ENCODE measurements at places on chromosomes 11 and 22.

DNA sequence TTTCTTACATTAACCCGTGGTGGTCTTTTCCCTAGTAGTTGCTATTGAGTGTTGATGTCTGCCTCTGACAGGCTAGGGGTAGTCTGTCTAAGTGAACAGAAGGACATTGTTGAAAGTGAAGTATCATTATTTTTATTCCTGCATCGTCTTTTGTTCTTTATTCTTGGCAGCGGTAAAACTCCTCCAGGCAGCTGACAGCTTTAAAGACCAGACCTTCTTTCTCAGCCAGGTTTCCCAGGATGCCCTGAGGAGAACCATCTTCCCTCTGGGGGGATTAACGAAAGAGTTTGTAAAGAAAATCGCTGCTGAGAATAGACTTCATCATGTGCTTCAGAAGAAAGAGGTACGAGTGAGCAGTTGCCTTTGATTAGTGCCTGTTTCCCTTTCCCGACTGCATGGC, 14.6 kb downstream of the TRMU start:
- DNase-seq: no peak

- DNase-seq: no peak
Measured at GRCh38 chr11:37394236-37394870, 796.3 kb upstream of the RAG2 start.

DNA sequence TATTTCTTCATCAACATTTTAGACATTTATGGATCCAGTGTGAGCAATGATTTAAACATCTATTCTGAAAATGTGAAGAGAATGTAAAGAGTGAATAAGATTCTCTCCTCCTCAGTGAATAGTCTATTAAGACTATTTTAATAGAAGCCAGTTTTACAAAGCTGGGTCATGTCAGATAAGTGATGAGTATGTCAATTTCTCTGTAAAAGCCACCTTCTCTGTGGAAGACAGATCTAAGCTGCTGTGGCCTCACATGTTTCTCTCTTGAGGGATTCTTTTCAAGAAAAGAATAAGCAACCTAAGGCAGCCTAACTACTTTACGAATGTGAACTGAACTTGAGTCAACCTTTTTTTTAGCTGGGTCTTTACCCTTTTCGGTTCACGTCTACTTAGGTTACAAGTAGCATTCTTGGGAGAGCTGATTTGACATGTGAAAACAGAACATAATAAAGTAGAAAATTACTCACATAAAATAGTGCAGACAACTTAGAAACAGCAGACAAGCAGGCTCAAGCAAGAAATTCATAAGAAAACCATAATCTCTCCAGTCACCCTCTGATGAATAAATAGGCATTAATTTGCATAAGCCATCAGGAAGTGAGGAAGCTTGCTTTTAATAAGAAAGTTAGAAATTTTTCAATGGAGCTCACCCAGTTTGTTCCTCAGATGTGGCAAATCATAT, 9.9 kb downstream of the CTSC start:
- DNase-seq: no peak

DNA sequence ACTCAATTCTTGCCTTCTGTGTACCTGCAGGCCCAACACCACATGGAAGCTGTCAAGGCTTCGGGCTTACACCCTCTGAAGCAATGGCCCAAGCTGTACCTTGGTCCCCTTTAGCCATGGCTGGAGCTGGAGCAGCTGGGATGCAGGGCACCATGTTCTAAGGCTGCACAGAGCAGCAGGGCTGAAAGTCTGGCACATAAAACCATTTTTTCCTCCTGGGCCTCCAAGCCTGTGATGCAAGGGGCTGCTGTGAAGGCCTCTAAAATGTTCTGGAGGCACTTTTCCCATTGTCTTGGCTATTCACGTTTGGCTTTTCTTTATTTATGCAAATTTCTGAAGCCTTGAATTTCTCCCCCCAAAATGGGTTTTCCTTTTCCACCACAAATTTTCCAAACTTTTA, 102.1 kb upstream of the SLC5A12 start:
- no peak for DNase-seq

DNA sequence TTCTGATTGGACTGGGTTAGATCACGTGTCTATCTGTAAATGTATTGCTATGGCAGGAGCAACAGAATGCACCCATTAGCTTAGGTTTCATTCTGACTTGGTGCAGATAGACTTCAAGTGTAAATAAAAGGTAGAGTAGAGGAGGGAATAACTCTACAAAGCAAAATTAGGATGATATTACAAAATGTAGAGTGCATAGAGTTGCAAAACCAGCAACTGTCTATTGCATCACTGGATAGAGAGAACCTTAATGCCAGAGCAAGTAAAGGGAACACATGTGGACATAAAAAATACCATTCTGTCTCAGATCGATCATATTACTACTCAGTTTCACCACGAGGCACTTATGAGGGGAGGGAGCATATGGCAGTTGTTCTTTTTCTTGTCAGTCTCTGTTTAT, 22.0 kb upstream of the CAT start:
- DNase-seq: no peak

DNA sequence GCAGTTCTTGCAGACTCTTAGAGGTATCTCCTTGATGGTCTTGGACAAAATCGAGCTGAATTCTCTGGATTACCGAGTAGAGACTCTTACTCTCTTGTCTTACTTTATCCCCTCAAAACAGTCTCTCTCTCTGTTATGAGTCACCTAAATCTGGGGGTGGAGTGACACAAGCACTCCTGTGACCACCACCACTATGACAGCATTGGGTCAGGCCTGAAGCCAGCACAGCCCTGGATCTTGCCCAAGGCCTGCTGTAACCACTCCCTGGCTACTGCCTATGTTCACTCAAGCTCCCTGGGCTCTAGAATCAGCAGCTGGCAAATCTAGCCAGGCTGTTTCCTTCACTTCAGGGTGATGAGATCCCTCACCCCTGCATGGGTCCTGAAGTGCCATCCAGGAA, 662.5 kb downstream of the LUZP2 start:
- DNase-seq: no peak

GRCh38 chr22:19799322-19800190, 39.0 kb downstream of the TBX1 start:
- no peak for DNase-seq

DNA sequence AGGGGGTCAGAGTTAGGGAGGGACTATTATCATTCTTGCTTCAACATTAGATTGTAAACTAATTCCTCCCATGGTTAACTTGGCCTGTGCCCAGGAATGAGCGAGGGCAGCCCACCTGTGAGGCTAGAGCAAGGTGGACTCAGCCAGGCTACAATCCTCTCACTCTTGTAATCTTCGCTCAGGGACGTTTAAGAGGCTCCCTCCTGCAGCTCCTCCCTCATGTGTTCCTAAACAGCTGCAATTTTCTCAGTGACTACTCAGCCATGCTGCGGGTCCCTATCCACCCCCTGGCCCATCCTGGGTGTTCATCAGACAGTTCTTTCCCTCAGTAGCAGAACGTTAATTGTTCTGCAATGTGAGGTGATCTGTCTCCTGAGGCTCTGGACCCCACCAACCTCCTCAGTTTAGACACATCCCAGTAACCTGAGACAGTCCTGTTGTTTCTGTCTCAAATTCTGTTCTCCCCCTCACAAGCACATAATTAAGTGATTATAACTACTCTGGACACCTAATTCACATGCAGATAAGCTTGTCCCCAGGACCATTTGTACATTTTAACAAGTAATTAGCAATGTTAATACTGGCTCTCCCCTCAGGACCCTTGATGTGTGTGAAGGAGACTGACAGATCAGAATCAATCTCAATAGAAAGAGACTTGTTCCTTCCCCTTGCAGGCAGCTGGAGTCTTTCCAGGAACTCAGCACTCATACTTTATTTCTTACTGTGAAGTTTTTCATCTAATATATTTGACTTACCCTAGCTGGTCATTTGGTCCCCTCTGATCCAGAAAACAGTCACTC, 337.2 kb upstream of the B3GAT1 start:
- no peak for DNase-seq
